ENCODE measurements at places on chromosomes 5 and 9.

DNA sequence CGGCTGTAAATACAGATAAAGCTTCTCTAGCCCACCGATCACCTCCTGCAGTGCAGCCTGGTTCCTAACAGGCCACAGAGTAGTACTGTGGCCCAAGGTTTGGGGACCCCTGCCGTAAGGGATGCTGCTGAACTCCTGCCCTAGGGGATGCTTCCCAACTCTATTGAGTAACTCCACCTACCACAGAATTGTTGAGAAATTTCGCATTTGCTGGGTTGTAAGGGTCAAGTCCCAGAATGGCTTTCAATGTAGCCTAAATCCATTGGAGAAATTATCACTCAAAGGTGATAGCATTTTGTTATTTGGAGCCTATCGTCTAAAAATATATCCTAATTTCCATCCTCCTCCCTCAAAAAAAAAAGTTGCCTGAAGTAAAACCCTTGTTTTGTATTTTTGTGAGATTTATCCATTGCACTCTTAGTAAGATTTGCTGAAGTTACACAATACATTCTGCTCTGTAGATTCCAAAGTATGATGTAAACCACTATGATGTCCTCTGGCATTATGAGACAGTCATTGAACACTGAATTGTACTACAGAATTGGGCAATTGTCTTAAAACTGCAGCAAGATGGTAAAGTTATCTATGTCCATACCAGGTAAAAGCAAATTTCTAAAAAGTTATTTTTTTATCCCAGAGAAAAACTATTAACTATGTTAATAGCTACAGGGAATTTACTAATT, 14.0 kb downstream of the ACTBL2 start:
- DNase-seq, result no peak

DNA sequence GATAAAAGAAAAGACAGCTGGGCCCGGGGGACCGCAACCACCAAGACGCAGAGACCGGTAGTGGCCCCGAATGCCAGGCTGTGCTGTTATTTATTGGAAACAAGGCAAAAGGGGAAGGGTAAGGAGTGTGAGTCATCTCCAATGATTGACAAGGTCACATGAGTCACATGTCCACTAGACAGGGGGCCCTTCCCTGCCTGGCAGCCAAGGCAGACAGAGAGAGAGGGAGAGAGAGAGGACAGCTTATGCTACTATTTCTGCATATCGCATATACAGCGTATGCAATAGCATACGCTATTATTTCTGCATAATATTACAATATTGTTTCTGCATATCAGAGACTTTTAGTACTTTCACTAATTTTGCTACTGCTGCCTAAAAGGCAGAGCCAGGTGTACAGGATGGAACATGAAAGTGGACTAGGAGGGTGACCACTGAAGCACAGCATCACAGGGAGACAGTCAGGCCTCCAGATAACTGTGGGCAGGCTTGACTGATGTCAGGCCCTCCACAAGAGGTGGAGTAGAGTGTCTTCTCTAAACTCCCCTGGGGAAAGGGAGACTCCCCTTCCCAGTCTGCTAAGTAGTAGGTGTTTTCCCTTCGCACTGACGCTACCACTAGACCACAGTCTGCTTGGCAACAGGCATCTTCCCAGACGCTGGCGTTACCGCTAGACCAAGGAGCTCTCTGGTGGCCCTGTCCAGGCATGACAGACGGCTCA, 50.3 kb downstream of the RFX3 start:
- DNase-seq, result no peak

- no peak for DNase-seq
These were observed 5.7 kb downstream of the CREB3 start for GRCh38 chr9:35738186-35738585.

DNA sequence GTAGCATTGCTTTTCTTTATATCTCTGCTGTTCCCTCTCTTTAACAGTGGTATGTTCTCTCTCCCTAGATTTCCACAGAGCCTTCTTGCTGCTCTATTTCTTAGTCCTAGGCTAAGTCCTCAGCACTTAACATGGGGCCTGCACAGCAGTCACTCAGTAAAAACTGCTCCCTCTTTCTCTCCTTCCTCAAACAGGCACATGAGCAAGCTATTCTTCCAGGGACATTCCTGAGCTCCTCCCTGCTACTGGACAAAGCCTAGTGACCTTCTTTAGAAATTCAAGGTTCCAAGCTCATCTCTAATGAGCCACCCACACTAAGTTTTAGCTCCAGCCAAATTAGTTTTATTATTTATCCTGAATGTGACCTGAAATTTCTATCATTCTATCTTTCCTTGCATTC, 39.5 kb downstream of the TRIM32 start:
- no peak for DNase-seq

DNA sequence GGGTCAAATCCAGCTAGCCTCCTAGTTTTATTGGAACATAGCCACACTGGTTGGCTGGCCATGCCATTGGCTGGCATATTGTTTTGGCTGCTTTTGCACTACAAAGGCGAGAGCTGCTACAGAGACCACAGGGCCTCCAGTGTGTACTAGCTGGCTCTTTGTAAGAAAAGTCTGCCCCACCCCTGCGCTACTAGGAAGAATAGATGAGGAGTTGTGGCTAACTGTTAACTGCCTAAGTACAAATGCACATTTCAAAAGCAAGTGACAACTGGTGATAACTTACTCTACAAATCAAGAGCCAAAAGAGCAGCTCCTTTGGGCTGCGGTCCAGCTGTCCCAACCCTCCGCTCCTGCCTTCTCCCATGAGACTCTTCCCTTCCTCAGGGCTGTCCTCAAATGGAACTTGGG, 63.9 kb downstream of the SERINC5 start:
- DNase-seq, result no peak

GRCh38 chr9:127119320-127119709, 3.1 kb downstream of the ANGPTL2 start:
- DNase-seq, result no peak

GRCh38 chr9:24451346-24451745, 94.4 kb downstream of the IZUMO3 start:
- no peak for DNase-seq
